GM13977 (cell line): ENCODE measurements at places on chromosomes 7 and 10.

GRCh38 chr7:82164813-82165212, 278.8 kb downstream of the CACNA2D1 start:
- DNase-seq, result no peak

- no peak for DNase-seq
Measured at GRCh38 chr7:13742811-13743210, 246.7 kb downstream of the ETV1 start.

DNA sequence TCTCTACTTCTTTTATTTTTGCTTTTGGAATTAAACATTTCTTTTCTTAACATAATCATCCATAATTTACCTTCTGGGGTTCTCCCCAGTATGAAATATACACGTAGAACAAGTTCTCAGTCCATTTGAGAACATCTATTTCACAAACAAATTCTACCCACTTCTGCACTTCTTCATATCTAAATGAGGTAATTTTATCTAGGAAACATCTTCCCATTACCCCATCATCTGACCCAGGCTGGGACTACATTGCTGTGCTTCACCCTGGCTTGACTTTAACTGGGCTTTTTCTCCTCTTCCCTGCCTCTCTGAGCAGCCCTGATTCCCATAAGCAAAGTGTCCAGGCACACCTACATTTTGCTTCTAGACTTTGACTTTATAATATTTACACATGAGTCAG, 43.3 kb upstream of the AMPH start:
- no peak for DNase-seq

- no peak for DNase-seq
Measured at GRCh38 chr10:85600744-85601081, 765.9 kb downstream of the GRID1 start.

DNA sequence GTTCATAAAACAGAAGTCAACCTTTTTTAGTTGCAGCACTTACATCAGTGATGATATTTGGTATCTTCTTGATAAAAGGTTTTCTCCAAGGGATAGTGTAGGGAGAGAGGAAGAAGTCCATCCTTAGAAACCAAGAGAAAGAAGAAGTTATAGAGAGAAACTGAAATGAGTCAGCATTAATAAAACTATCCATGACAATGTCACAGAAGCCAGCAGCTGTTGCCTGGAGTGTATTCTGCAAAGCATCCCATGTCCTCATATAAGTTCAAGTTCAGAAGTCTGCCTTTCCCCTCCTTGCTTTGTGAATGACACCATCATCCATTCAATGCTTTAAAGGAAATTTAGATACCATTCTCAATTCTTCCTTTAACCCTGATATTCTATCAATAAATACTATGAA, 14.4 kb upstream of the COL1A2 start:
- DNase-seq, result no peak

DNA sequence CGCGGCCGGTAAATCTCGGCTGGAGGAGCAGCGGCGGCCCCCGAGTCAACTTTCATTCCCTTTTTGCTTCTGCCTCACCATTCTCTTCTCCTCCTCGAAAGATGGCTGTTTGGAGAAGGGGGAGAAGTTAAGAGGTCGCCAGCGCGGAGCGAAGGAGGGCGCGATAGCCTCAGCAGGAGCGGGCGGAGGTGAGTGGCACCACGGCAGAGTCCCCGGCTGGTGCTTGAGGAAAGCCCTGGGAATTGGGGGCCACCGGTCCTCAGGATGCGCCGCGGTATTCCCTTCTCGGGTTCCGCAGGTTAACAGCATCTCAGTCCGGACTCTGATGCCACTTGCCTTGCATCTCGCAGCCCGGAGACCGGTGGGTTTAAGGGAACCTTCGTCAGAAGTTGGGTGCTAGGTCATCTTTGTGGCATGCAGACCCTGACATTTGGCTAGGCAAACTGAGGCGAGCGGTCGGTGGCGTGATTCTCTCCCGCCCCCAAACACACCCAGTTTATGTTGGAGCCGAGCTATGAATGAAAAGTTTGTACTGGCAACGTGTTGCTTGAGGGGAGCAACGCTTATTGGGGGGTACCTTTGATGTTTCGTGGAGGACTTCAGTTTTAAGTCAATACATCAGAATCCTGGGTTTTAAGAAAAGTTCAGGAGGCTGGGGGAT, 59.5 kb upstream of the PRPS1L1 start:
- DNase-seq, result no peak

DNA sequence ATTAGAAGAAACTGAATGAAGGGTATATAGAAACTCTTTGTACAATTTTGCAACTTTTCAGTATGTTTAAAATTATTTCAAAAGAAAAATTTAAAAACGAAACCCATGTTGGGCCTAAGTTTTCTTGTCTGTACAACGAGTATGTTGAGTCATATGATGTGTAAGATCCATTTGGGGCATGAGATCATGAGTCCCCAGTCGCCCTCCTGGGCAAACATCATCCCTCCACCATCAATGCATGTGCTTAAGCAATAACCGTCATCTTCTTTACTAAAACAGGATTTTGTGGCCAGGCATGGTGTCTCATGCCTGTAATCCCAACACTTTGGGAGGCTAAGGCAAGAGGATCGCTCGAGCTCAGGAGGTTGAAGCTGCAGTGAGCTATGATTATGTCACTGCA, 54.2 kb upstream of the CDCA7L start:
- DNase-seq, result no peak

GRCh38 chr10:47413531-47414226, 29.6 kb upstream of the ZNF488 start:
- DNase-seq, result no peak

DNA sequence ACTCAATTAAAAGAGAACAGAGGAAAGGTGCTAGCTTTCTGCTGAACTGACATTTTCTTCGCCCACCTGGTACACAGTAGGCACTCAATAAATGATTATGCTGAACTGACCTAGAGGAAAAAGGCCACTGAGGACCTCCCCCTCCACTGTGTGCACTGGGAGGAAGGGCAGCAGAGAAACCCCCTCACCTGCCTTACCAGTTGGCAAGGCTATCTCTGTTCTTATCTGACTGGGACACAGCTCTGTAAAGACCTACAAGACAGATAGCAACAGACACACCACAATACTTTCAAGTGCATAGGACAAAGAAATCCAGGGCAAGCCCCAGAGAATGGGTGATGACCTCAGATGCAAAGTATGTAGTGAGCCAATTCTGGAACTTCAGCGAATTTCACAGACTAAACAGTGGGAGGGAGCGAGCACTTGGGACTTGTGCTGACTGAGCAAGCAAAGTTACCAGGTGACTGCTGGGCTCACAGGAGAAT, 30.4 kb downstream of the PDLIM1 start:
- peak; percentile 19 for DNase-seq

DNA sequence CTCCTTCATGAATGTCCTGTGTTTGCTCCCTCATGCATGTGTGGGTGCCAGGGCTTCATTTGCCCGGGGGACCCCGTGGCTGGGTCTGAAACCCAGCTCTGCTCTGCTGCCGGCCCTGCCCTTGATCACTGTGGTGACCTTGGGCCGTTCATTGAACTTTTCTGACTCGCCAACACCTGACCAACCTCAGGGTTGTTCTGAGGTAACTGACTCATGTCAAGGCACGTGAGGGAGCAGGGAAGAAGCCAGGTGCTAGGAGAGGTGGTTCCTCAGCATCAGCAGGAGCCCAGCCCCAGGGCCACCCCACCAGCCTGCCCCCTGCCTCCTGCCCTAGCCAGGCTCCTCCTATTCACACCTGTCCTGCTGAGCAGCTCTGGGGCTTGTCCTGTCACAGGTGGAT, 47.9 kb downstream of the TBATA start:
- no peak for DNase-seq

DNA sequence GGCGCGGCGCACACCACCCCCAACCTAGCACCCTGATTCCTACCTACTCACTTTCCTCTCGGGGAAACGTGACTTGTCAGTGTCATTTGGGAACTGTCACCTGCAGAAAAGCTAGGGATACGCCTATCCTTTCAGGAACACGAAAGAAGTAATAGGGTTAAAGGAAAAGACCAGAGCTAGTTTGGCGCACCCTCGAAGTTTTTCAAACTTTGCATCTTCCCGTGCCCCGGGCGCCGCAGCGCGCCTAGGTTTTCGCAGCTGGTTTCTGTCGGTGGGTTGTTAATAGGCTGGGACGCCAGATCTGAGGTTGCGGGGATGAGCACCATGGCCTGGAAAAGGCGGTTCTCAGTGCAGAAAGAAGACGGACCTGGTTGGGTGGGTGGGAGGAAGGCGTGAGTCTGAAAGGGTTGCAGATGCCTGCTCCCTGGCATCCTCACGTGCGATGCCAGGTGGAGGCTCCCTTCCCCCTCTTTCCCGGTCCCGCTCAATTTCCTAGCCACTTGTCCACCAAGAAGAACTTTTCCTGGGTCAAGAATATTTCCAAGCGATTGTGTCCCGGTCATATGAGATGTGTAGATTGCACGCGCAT, 568 bp upstream of the MEOX2 start:
- DNase-seq, result no peak

DNA sequence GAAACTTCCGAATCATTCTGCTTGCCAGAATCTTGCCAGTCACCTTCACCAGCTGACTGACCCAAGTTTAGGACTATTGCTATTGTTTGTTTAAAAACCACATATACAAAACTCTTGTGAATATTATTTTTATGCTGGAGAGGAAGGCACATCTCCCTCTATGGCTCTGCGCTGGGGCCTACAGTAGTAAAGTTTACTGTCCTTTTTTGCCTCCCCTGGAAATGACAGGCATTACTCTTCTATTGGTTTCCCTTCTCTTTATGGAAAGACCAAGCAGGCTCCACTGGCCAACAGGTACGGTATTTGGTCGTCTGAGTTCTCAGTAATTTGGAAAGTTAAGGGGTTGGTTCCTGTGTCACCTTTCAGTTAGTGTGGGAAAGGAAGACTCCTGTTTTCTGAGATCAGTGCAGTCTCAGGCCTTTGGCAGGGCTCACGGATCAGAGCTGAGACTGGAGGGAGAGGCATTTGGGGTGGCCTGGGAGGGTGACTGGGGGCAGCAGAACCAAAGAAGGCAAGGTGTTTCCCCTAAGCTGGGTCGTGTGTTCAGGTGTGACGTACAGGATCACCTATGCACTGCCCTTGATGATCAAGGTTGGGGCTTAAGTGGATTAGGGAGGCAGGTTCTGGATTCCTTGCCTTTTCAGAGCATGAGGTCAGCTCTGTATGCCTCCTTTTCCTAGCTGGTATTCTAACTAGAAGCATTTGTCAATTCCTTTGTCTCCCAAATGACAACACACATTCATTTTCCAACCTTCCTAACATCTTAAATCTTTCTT, 16.0 kb upstream of the KIF5B start:
- no peak for DNase-seq

DNA sequence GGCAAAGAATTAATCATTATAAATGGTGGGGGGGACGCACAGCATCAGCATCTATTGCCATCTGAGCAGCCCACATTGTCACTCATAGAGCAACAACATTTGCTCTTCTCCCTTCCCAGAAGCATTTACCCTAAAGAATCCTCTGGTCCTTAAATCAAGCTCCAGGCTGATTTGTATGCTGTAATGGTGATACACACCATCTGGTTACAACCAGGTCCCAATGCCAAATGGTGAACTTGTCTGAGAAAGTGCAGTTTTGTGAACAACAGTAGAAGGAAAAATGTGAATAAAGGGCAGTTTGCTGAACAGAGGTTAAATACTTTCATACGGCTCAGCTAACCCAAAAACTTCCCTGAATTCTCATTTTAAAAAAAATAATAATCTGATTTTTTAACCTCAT, 38.8 kb upstream of the TCF7L2 start:
- no peak for DNase-seq

DNA sequence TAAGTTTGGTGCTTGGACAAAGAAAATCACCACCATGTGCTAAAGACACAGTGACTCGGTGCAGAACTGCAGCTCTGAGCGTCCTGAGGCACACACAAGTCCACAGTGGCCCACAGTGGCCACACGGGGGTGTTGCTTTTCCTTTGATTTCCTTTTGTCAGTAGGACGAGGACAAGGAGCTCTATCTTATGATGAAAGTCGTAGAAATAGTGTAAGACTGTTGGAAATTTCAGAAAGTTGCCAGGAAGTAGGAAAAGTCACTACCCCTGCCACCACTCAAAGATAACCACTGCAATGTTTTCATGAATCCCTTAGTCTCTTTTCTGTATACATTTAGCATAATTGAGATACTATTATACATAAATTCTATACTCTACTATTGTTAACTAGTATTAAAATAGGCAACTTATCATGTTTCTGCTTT, 146.0 kb downstream of the TNS3 start:
- DNase-seq, result no peak

- DNase-seq, result peak; percentile 77
Measured at GRCh38 chr7:98879198-98879978, 1.1 kb downstream of the TRRAP start.

GRCh38 chr10:73937333-73938043, 26.6 kb downstream of the PLAU start:
- DNase-seq, result no peak

DNA sequence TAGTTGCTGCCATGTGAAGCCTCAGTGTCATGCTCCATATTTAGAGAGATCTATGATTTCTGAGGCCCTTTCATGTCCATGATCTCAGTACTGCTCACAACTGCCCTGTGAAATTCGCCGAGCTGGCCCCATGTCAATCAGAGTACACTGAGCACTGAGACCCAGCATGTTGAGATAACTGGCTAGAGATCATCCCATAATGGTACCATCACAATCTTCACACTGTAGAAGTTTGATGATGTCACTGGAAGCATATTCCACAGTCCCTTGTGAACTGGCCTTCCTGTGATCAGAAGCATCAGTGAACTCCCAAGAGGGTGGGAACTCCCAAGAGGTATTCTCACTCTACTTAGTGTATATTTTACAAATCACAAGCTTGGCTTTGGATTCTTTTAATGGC, 116.0 kb downstream of the EGFR start:
- DNase-seq, result no peak

GRCh38 chr7:24197852-24198251, 86.1 kb upstream of the NPY start:
- DNase-seq, result no peak

DNA sequence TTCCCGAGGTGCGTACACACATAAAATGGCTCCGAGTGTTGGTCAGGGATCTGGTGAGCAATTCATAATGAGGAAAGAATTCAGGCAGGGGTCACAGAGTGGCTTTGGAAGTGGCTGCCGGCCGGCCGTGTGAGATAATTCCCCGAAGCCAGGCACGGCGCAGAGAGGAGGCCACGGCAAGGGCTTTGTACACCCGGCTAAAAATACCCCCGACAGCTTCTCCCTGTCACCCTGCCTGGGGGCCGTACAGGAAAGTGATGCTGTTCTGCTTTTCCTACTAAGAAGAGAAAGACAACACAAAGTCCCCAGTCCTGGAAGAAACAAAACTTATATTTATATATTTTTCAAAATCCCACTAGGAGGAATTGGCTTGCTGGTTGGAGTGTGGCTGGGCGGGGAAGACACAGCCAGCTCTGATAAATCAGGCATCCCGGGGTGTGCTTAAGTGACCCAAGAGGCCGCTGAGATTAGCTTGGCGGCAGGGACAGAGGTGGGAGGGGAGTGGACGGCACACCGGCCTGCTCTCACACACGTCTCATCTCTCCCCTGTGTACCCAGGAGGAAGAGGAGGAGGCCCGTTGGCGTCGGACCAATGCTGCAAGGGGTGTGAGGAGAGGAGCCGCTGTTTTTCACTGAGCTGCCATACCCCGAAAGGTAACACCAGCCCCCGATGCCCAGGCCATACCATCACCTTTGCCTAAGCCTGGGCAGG, 70.5 kb downstream of the ZMIZ1 start:
- DNase-seq, result no peak

GRCh38 chr10:31099664-31100063, 68.0 kb upstream of the ZNF438 start:
- no peak for DNase-seq
